Esophagus squamous epithelium (tissue), 5 donors: ENCODE measurements at places on chromosomes 4 and X.

- DNase-seq = no peak
- no peak overlapping the region for H3K4me3 ChIP-seq
- no peak overlapping the region for H3K27ac ChIP-seq
- H3K27me3 ChIP-seq = no peaks in the 10 kb centered on the region
- no peaks in the 10 kb centered on the region for H3K36me3 ChIP-seq
Measured at GRCh38 chrX:22097012-22097694, 65.0 kb downstream of the PHEX start.

DNA sequence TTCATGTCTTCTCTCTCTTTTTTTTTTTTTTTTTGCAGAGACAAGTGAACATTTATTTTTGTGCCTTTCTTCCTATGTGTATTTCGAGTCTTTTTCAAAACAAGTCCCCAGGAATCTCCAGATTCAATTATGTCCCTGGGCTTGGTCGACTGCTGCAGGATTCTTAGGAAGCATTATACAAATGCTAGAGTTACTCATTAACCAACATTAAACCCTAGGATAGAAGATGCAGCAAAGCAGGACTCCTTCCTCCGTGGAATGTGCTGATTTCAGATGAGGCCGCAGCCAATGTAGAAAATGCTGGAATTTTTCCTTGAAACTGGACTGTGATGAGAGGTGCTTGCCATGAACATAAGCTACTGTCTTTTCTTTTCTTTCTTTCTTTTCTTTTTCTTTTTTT lies 3.4 kb downstream of the ZNF81 start:
- no peak overlapping the region for H3K4me3 ChIP-seq
- H3K36me3 ChIP-seq = no peaks in the 10 kb centered on the region
- no peaks in the 10 kb centered on the region for H3K4me1 ChIP-seq
- no peak for DNase-seq
- no peak overlapping the region for H3K27ac ChIP-seq

- H3K27ac ChIP-seq = no peak overlapping the region
- no peaks in the 10 kb centered on the region for H3K4me1 ChIP-seq
- H3K27me3 ChIP-seq = no peaks in the 10 kb centered on the region
- H3K36me3 ChIP-seq = no peaks in the 10 kb centered on the region
Measured at GRCh38 chrX:38616904-38617303, 55.6 kb downstream of the TSPAN7 start.

DNA sequence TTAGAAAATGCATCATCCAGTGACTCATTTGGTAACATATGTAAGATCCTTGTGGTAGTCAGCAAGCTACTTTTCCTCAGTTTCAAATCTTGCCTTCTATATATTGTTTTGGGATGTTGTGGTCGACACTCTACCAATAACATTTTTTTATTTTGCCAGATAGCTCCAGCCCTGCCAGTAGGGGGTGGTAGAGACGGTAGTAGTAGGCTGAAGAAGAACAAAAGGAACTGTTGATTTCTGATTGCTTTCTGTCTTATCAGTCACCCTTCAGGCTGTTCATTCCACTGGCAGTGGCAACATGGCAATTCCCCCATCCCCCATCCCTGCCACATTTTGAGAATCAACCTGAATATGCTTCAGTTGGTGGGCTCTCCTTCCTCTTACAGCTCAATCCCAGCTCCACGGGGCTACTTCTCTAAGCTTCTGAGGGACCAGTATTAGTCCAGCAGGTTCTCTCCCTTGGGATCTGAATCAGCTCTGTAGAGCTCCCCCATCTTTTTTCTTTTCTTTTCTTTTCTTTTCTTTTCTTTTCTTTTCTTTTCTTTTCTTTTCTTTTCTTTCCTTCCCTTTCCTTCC lies 171.5 kb upstream of the VEGFC start:
- H3K4me3 ChIP-seq = no peak overlapping the region
- no peaks in the 10 kb centered on the region for H3K36me3 ChIP-seq
- no peak for DNase-seq
- no peak overlapping the region for H3K27ac ChIP-seq

DNA sequence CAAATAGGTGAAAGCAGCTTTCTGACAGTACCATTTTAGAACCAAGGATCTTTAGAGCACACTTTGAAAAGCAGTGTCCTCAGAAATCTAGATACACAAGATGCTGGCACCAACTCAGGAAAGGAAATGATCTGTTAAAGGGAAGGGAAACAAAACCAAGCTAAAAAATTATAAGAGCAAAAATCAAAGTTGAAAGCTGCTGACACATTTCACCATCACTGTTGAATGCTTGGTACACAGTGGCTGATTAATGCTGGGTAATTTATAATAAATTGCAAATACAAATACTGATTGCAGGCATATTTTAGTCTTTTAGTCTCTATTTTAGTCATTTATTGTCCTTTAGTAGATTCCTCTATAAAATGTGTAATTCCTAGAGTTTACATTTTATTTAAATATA lies 1540.1 kb upstream of the PCDH10 start:
- H3K4me1 ChIP-seq = no peaks in the 10 kb centered on the region
- no peak overlapping the region for H3K27ac ChIP-seq
- no peak for DNase-seq

DNA sequence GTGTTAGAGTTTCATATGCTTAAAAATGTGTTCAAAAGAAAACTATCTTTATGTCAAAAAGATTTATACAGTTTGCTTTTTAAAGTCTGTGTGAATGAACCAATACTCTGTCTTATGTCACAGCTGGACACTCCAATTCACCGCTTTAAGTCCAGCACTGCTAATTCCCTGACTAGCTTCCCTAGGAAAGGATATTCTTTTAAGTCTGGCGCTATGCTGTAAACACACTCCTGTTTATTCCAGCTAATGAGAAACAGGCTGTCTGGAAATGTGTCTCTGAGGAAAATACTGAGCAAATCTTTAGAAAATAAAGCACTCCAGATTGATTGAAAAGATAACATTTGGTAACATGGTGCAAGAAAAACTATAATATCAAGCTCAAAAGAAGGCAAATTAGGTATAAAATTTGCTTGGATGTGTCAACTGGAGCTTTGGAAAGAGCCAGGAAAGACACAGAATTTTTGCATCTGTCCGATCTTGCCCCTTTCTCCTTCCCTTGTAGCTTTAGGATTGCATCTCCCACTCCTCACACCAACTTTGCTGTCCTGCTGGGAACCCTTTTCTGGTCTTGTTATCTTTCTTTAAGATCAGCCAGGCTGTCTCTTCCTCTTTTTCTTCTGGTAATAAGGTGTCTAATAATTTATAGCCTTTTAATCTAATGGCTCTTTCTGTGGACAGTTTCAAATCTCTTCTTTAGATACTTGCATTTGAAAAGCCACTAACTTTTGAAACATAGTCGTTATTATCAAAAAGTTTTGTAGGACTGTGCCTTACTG lies 40.9 kb upstream of the VEGFC start:
- H3K27me3 ChIP-seq = no peaks in the 10 kb centered on the region
- no peak overlapping the region for H3K27ac ChIP-seq
- H3K4me1 ChIP-seq = no peaks in the 10 kb centered on the region
- H3K36me3 ChIP-seq = no peaks in the 10 kb centered on the region

GRCh38 chr4:24168658-24169057 lies 278.8 kb upstream of the PPARGC1A start:
- no peak overlapping the region for H3K4me3 ChIP-seq
- no peak overlapping the region for H3K27ac ChIP-seq
- DNase-seq = no peak

DNA sequence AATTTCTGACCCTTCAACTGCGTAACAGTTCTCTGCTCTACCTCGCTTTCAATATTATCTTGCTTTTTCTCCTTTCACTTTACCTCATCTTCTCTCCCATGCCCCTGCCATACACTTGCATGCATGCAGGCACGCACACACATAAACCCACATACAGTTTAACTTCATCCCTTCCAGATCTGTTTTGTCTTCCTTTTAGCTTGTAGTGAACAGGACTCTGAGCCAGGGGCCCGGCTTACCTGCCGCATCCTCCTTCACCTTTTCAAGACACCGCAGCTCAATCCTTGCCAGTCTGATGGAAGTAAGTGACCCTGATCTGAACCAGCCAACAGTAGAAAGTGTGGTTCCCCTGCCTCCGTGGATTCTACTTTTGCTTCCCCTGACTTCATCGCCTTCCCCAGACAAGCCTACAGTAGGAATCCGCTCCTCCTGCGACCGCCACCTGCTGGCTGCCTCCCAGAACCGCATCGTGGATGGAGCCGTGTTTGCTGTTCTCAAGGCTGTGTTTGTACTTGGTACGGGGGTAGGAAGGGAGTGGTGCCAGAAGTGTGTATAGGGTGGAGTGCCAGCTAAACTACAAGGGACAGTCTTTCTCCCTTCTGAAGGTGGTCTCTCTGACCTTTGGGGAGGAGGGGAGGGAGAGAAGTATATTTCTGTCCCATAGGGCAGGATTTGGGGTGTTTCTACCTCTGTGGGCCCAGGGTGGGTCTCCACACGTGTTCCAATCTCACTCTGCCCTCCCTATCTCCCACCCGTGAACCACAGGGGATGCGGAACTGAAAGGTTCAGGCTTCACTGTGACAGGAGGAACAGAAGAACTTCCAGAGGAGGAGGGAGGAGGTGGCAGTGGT lies 10.7 kb downstream of the MED12 start:
- peaks cover 3% of the 10 kb centered on the region for H3K36me3 ChIP-seq
- no peak overlapping the region for H3K27ac ChIP-seq
- H3K4me3 ChIP-seq = no peak overlapping the region
- DNase-seq = no peak

DNA sequence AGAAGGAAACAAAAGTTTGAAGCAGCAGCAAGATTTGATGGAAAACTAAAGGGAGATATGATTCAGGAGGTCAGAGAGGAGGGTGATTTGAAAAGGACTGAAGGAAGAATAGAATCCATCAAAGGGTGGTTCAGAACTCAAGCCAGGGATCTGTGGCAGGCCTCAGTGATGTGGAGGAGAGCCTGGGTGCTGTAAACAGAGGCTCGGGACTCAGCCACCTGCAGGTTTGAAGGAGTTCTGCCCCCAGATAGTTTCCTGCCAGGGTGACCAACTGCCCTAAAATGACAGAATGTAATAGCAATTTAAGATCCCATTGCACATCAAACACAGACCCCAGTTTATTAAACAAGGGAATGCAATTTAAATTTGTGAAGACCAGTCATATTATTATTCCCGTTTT lies 204.0 kb upstream of the FAT1 start:
- H3K4me1 ChIP-seq = no peaks in the 10 kb centered on the region
- no peak for DNase-seq
- H3K27ac ChIP-seq = no peak overlapping the region
- no peaks in the 10 kb centered on the region for H3K36me3 ChIP-seq
- H3K27me3 ChIP-seq = no peaks in the 10 kb centered on the region
- H3K4me3 ChIP-seq = no peak overlapping the region

DNA sequence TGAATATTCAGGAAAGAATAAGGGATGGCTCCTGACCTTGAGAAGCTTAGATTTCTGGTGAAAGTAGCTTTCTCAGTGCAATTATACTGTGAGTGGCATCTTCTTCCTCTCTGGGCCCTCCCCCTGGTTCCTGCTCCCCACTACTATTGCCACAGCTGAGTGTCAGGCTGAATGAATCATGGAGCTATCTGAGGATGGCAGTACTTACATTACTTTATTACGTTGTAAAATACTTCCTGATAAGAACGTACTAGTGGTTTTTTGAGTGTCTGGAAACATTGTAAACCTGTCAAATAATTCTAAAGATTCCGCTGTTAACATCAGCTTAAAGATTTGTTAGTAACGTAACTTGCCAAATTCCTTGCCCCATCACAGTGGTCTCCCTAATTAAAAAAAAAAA lies 36.2 kb downstream of the ARHGAP10 start:
- H3K36me3 ChIP-seq = no peaks in the 10 kb centered on the region
- DNase-seq = no peak
- H3K27ac ChIP-seq = no peak overlapping the region
- H3K4me1 ChIP-seq = peaks cover 9% of the 10 kb centered on the region
- no peaks in the 10 kb centered on the region for H3K27me3 ChIP-seq

DNA sequence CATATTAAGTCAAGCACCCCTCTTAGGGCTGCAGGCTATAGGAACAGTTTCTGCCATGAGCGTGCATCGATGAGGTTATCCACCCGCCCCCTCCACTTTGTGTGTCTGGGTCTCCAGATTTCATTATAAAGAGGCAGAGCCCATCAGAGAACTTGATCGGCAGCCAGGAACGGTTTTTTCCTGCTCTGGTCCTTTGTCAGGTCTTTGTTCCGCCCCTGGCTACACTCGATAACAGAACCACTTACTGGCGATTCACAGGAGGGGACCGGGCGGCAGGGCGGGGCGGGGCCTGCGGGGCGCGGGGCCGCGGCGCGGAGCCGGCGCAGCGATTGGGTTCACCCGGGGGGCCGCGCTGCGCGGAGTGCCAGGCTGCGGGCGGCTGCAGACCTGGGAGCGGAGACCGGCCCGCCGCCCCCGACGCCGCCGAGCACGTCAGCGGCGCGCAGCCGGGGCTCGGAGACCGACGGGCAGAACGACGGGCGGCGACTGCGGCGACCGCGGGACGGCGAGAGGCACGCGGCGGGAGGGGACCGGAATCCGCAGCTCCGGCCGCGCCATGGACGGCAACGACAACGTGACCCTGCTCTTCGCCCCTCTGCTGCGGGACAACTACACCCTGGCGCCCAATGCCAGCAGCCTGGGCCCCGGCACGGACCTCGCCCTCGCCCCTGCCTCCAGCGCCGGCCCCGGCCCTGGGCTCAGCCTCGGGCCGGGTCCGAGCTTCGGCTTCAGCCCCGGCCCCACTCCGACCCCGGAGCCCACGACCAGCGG lies at the start of gene SLC10A4:
Gene SLC10A4, plus strand, starts transcription at position 338 of the 771 bp plus-strand sequence. Its CDS starts 219 bp downstream, at position 557.
- H3K4me3 ChIP-seq = peak within 1 kb of the TSS; percentile 64
- DNase-seq = no peak
- H3K27me3 ChIP-seq = peaks cover 78% of the 10 kb centered on the region
- no peak within 1 kb of the TSS for H3K27ac ChIP-seq

DNA sequence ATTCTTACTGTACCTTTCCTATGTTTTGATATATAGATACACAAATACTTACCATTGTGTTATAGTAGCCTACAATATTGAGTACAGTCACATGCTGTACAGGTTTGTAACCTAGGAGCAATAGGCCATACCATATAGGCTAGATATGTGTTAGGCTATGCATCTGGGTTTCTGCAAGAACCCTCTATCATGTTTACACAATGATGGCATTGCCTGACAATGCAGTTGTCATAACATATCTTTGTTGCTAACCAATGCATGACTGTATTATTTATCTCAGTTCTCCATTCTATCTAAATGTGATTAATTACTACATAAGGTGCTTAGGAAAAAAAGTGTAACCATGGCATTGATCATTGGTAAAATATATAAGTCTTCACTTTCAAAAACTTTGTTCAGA lies 10.0 kb upstream of the SPCS3 start:
- no peak overlapping the region for H3K4me3 ChIP-seq
- H3K27ac ChIP-seq = no peak overlapping the region
- H3K36me3 ChIP-seq = no peaks in the 10 kb centered on the region
- DNase-seq = no peak
- H3K4me1 ChIP-seq = no peaks in the 10 kb centered on the region

DNA sequence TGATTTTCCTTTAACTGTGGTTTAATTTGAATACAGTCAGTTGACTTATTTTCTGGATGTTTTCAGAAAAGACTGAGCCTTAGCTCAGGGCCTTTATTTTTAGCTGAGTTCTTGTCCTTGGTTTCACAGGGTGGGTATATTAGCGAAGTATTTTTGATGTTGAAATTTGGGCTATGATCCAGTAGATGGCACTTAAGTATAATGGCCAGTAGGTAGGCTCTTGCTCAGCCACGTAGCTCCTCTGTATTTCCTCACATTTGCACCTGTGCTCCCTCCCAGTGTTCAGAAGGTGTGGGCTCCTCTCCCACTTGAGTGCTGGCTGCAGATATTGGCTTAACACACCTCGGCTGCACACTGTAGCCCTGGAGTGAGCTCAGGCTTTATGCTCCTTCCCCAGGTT lies 549.9 kb upstream of the AMOT start:
- H3K4me1 ChIP-seq = no peaks in the 10 kb centered on the region
- H3K27me3 ChIP-seq = no peaks in the 10 kb centered on the region
- no peak for DNase-seq
